ENCODE measurements at places on chromosomes 12 and 14.

DNA sequence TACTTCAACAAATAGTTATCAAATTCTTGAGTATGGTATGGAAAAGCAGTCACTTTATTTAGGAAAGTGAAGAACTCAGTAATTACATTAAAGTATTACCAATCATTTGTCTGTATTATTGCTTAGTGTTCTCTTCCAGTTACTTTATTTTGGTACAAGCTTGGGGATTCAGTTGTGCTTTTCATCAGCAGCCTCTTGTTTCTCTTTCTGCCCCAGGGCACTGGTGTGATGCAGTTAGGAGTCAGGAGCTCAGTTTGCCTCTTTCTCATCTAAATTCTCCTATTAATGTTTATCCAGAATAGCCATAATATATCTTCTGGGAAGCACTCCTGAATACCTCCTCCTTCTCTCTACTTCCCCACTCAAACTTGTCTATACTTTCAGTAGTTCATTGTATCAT, 25.7 kb downstream of the PMCH start:
- DNase-seq, result no peak

- DNase-seq, result no peak
Observed at GRCh38 chr12:101430456-101430855, 22.9 kb upstream of the ARL1 start.

DNA sequence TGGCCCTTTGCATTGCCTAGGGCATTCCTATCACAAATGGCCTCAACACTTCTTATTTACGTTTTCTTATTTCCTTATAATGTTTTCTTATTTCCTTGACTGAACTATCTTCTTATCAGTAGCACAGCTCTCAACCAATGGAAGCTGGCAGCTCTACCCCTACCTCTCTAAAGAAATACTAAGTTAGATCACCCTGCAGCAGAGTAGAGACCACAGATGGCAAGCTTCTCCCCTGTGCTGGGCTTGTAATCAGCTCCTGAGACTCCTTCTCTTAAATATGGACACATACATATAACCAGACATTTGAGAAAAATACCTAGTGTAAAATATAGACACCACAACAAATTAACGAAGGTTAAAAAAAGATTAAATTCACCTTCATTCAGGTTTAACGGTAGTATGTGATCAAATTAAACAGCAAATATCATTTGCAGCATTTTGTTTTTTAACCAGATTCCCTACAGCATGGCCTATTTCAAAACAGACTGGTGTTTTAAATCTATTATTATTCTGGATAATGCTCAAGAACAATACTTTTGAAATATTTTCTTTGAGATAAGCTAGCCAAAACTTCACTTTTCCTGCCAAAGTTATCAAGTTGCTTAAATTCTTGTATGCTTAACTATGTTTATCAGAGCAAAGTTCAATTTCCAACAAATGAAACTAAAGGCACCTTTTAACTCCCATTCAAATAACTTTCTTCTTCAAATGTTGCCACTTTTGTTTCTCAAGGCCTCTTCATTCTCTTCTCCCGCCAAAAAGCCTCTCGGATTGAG, 54.3 kb downstream of the SLC41A2 start:
- no peak for DNase-seq

- DNase-seq, result peak; percentile 13
Observed at GRCh38 chr12:129827866-129828384, 75.9 kb downstream of the TMEM132D start.

- DNase-seq, result no peak
Observed at GRCh38 chr12:11901701-11902524, 168.8 kb upstream of the BCL2L14 start.

DNA sequence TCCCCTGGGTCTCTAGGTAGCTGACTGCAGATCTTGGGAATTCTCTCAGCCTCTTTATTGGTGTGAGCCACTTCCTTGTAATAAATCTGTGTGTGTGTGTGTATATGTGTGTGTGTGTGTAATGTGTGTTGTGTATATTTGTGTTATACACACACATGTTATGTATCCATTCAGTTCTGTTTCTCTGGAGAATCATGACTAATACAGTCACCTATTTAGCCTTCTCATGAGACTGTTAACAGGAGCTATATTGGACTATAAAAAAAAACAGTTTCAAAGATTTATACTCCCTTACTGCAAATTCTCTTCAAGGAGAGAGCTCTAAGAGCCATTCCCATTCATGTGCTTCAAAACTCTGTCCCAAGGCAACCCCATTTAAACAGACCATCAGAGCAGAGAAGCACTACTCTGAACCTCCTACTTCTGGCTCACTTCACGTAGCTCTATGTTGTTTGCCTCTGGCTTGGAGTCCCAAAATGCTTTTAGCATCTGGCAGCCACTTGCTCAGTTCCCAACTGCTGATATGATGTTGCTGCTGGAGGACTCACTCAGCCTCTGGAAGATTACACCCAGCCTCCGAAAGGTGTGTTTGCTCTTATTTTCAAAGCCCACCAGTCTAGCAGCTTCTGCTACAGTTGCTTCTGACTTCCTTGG, 48.7 kb upstream of the KITLG start:
- DNase-seq, result no peak

DNA sequence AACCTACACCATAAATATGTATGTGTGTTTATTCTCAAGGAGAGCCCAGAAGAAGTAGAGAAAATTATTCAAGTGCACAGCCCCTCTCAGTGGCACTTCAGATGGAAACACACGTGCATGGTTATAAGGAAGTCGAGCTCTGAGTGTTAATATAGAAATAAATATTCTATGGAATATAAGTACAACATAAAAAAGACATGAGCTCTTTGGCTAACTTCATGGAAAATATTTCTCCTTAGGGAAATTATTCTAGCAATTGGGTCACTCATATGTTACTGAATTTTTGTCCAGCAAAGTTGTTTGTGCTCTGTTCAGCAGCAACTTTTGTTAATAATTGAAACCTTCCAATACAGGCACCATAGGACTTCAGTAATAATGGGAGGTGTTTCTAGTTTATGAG, 939.0 kb downstream of the LRFN5 start:
- DNase-seq, result no peak

DNA sequence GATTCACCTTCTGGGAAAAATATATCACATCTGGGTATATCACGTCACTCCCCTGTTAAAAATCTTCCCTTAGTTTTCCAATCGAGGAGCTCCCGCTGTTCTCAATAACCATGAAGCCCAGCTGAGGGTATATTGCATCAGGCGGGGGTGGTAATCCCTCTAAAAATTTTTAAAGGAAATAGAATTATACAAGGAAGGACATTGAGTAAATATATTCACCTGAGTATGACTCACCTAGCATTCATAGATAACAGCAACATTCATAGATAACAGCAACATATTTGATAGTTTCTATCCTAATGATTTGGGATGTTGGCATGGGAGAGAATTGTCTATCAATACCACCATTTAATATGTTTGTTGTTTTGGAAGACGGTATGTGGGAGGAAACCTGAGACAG, 473.6 kb downstream of the RMST start:
- no peak for DNase-seq

- peak; percentile 74 for DNase-seq
Observed at GRCh38 chr14:50318031-50318626, 6.0 kb downstream of the DMAC2L start.

GRCh38 chr12:107509421-107509820, 176.2 kb upstream of the PWP1 start:
- DNase-seq, result no peak

DNA sequence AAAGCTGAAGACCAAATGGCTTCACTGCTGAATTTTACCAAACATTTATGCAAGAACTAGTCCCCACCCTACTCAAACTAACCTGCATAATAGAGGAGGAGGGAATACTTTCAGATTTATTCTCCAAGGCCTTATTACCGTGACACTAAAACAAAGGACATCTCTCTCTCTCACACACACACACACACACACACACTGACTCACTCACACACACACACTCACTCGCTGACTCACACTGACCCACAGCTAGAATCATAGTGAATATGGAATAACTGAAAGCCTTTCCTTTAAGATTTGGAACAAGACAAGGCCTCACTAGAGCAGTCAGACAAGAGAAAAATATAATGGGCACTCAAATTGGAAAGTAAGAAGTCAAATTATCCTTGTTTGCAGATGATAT, 1014.1 kb downstream of the TMTC2 start:
- DNase-seq, result no peak

DNA sequence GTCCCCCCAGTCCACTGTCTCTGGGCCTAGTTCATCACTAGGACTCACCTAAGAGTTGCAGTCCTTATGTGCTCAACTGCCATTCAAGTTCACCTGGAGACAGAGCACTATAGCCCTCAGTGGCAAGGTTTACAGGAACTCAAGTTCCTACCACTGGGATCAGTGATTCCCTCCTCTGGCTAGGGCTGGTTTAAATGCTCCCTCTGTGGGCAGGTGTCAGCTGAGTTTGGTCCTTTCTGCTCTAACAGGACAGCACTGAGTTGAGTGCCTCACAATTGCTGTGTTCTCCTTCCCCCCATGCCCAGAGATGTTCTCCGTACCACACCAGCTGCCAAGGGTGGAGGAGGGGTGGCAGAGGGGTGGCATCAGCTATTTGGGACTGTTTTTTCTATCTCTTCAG, 20.8 kb upstream of the SAV1 start:
- peak; percentile 42 for DNase-seq

- no peak for DNase-seq
Observed at GRCh38 chr14:59316151-59316830, 127.8 kb downstream of the DAAM1 start.

DNA sequence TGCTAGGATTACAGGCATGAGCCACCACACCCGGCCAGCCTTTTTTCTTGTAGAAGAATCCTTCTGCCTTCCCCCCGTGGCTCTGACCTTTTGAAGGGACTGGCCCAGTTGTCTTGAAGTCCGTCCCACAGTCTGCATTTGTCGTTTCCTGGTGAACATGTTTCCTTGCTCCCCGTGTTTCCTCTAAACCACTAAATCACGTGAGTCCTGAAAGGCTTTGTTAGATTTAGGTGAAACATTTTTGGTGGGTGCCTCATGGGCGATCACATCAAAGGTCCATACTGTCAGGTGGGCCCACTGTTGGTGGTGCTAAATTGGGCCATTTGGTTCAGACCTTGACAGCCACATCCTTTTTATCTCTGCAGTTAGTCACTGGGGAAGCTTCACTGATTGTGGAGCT, 26.3 kb downstream of the MLXIP start:
- no peak for DNase-seq

DNA sequence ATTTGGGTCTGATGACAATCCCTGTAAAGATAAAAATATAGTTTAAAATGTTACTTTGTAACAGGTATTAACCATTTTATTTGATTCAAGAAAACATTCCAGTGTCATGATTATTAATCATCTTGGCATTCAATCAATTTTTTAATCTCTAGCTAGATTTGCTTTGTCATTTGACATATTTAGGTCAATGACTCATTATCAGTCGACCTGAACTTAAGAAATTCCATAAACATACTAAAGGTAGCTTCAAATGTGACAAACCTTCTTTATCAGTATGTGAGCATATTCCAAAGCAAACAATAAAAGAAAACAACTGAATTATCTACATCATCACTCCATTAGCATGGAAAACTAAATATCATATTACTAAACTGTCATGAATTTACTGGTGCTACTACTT, 50.8 kb upstream of the CDKL1 start:
- DNase-seq, result no peak

DNA sequence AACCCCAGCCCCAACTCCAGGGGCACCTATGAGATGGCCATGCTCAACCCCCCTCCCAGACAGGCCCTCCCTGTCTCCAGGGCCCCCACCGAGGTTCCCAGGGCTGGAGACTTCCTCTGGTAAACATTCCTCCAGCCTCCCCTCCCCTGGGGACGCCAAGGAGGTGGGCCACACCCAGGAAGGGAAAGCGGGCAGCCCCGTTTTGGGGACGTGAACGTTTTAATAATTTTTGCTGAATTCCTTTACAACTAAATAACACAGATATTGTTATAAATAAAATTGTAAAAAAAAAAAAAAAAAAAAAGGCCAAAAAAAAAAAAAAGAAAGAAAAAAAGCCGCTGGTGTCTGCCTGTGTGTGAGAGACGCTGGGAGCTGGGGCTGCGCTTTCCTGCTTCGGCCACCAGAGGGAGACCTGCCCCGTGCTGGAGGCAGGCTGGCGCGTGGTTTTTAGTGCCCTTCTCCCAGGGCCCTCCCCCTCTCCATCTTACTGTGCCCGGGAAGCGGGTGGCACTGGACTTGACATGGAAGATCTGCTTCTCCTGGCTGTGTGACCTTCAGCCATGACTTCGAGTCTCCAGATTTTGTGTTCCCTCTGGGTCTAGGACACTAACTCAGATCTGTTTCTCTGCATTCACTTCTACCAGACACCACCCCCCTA, 3.4 kb upstream of the NXPH4 start:
- DNase-seq, result peak; percentile 86

DNA sequence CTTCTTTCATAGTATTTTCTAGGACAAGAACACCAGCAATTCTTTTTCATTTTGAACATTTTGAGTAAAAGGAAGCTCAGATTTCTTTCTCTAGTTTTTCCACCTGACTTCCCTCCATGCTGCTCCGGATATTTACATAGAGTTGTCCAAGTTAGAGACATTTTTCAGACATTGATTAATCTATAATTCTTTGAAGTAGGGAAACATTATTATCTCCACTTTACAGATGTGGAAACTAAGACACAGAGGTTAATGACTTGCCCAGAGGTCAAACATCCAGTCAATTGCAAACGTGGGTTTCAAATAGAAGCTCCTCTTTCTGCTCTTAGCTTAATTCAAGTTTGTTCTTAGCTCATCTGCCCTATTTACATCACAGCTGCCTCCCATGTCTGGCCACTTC, 138.3 kb downstream of the EGLN3 start:
- DNase-seq, result no peak

DNA sequence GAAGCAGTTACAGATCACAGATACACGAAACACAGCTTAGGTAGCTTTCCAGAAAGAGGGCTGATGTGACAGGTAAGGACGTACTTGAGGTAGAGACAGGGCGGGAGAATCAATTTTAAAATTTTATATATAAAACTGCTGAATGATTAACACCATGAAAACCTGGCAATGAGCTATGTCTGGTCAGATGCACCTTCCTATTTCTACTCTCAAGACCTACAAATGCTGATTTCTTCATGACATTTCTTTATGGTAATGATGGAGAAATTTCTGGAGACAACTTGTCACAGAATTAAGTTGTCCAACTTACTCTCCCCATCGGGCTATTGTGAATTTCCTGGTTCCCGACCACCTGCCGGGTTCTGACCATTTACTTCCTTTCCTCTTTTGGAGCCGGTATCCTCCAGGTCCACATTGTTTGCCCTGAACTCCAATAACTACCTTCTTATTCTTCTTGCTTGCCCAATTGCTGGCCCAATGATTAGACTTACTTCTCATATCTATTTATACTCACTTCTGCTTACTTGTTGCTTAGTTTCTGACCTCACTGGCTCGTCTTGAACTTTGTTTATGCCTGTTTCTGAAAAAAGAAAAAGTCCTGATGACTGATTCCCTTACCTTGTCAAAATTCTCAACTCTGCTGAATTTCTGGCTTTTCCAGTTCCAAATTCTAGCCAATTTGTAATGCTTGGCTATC, 12.8 kb upstream of the ATP2B1 start:
- DNase-seq, result no peak
